GM18507 (cell line): ENCODE measurements at places on chromosomes 5 and 9.

GRCh38 chr5:141778206-141778605 is 96.2 kb upstream of the ARAP3 start:
- no peak for DNase-seq

DNA sequence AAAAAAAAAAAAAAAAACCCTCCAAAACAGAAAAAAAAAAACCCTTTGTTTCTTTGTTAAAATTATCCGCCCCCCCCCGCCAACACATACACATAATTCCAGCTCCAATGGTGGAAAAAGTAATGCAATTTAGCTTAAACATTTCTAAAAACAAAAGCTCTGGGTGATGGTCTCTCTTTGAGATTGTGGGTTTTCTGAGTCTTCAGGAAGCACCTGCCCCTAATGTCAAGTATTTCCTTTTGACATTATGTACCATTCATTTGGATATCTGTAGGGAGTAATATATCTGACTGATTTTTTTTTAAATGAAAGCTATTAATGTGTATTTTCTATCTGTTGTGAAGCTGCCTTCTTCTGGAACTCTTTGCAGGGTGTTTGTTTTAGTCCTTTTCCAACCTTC is 389.7 kb downstream of the TAF11L14 start:
- no peak for DNase-seq

- no peak for DNase-seq
These were observed 4.1 kb downstream of the NFIL3 start for GRCh38 chr9:91419222-91420191.

DNA sequence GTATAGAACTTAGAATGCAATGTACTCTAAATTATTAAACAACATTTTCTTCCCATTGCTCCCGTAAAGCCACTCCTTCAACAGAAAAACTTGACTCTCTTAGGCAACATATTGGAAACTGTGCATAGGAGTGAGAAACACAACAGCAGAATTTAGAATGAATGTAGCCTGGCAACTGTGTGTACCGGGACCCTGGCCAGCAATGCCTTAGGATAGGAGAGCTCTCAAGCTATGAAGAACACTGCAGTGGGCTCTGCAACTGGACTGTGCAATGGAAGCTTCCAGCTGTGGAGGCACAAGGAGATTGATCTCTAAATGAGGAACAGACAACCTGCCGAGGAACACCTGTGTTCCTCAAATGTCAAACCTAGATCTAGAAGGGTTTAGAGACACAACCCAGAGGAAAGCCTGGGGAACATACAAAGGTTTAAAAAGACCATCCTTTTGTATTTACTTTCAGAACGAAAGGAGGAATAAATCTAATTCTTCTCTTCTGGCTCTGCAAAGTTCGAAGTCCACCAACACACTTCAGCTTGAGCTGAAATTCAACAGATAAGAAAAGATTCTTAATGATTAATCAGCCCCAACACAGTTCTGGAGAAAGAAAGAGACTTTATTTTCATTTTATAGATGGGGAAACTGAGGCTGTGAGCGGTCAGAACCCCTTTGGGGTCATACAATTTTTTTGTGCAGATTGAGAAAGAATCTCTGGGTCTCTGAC is 51.5 kb upstream of the ARL15 start:
- no peak for DNase-seq
